Left kidney (tissue), 8 donors: ENCODE measurements at places on chromosomes 4 and X. TPM values are rescaled to one million over a fixed set of nuclear protein-coding genes. Genes with fewer than 3 reads are reported as not detected.
A peak's percentile ranks its signal among the peaks of the same experiment; 100 is the strongest.

ESX1 gene
- polyA plus RNA-seq, result not detected

RAPGEF2 gene
- 59.8 TPM for polyA plus RNA-seq

TEX13B gene
- not detected for polyA plus RNA-seq

PI4K2B gene
- 18.8 TPM for polyA plus RNA-seq

MSANTD1 gene
- 0.88 TPM for polyA plus RNA-seq

FAT1 gene
- polyA plus RNA-seq, result 290 TPM

VEGFC gene
- polyA plus RNA-seq, result 17.1 TPM

FRMPD3 gene
- polyA plus RNA-seq, result 0.50 TPM

NSG1 gene
- 4.9 TPM for polyA plus RNA-seq

C4orf33 gene
- 16.8 TPM for polyA plus RNA-seq

MAP7D3 gene
- polyA plus RNA-seq, result 19.3 TPM

DMD gene
- polyA plus RNA-seq, result 20.9 TPM

MAGEH1 gene
- 63.2 TPM for polyA plus RNA-seq

RAB39B gene
- polyA plus RNA-seq, result 4.0 TPM

AWAT1 gene
- 0.15 TPM for polyA plus RNA-seq

DNA sequence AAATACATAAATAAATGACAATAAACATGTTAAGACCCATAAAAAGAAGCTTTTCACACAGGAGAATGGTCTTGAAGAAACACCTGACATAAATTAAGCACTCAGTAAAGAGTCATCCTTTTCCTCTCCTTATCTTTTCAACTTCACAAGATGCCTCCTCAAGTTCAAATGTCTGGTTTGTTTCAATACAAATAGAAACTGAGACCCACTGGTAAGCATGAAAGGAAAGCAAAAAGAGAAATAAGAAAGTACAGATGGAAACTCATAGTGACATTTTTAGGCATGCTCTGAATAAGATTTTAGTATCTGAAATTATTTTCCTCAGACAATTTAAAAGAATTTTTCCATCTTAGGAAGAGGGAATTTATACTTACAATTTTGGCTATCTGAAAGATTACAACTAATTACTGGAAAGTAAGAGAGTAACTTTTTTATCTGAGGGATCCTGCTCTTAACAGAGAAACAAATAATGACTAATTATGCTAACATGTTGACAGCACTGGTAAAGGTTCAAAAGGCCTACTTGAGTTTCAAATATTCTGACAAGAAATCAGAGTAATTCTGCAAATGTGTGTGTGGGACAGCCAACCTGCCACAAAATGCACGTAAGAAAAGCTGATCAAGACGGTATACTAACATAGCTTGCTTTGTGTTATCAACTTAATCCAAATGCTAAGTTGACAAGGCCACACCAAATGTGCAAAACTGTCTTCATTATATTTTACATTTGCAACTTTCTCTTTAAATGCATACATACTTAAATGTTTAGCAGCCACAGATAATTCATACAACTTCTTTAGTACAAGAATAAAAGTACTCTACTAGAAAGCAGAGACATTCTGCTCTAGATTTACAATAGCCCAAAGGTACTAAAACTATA is 113.0 kb downstream of the IQCM start:
- no peak for DNase-seq

- DNase-seq, result no peak
Observed at GRCh38 chr4:15848191-15848842, 70.2 kb downstream of the CD38 start.

DNA sequence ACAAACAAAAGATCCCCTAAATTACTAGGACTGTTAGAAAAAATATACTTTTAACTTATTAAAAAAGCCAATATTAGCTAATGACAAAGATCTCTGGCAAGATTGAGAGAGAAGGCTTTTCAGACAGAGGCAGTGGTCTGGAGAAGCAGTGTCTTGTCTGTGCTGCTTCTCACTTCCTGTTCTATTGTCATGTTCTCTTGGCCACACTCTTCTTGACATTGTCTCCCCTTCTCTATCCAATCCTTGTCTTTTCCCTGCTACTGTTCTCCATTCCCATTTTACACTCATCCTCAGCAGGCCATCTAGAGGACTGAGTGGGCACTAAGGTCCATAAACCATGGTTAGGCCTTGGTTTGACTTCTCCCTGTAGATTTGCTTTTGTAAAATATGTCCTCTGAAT is 14.0 kb upstream of the TAPT1 start:
- DNase-seq, result no peak

- no peak for DNase-seq
Observed at GRCh38 chrX:119343856-119344255, 55.3 kb upstream of the SLC25A43 start.

GRCh38 chrX:11321986-11322385 is 28.8 kb downstream of the AMELX start:
- no peak for DNase-seq

DNA sequence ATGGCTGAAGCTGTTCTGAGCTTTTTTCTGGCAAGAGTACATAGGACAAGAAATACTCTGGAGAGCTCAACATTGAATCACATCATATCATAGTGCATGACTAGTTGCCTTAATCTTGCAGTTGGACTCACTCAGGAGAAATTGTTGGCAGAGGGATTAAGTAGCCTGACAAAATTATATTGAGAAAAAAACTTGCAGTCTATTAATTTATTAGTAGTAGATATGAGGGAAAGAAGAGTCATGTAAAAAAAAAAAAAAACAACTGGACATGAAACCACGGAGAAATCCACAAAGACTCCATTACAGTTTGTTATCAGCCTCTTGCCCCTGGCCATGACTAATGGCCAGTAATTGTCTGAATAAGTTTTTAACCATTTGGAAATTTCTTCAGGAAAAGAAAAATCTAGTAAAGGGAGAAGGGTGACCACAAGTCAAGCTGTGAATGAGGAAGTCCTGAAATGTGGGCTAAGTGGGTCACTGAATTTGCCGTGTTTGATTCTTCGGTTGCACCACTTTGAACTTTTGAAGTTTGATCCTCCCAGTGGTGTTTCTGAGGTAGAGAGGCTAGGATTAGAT is 45.6 kb downstream of the FHL1 start:
- DNase-seq, result no peak

- no peak for DNase-seq
Observed at GRCh38 chr4:23034731-23035130, 342.0 kb downstream of the GBA3 start.

DNA sequence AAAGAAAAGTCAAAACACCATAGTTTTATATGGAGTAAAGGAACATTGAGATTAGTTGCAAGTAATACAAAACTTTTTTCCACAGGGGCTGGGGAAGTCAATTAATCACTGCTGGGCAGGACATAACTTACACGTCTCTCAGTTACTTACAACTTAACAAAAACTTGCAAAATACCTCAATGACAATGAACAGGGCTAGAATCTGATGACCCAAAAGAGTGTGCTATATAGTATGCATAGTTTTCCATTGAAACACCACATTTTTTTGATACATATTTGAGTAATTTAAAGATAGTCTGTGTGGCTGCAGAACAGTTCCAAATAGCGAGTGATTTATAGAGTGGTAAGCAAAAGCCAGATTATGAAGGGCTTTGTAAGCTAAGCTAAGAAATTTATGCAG is 172.3 kb upstream of the TRPC5 start:
- no peak for DNase-seq

- no peak for DNase-seq
Observed at GRCh38 chr4:5916229-5916628, 23.3 kb upstream of the CRMP1 start.

DNA sequence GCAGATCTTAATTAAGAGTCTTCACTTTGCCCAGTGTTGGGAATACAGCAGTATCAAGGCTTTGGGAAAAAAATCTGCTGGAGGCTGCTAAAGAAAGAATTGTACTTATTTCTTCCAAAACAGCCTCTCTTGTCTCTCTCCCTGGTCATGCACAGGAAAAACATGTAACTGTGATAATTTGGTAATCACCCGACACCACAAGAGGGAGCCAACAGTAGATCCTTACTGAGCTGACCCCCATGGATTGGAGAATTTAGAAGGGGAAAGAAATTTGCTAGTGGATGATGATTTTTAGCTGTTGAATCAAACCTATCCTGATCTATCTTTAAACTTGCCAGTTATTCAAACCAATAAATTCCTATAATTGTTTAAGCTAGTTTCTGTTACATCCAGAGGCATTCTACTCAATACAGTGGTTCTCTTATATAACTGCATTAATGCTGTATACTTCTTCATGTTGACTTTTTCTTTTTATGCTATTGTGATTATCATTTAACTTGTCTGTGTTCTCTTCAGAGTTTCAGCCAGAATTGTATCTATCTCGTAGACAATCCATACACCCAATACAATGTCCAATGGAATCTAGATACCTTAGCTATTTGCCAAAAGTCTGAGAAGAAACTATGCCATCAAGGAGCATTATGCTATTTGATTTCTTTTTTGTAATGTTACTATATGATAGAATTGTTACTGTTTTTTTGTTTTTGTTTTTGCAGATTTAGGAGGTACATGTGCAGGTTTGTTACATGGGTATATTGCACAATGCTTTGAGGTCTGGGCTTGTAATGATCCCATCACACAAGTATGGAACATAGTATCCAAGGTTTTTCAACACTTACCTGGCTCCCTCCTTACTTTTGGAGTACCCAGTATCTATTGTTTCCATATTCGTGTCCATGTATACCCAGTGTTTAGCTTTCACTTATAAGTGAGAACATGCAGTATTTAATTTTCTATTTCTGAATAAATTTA is 31.3 kb upstream of the ARHGEF38 start:
- DNase-seq, result peak; percentile 69

- no peak for DNase-seq
Observed at GRCh38 chr4:67765928-67766327, 11.7 kb upstream of the GNRHR start.

GRCh38 chr4:103429283-103429682 is 231.1 kb upstream of the CENPE start:
- no peak for DNase-seq

DNA sequence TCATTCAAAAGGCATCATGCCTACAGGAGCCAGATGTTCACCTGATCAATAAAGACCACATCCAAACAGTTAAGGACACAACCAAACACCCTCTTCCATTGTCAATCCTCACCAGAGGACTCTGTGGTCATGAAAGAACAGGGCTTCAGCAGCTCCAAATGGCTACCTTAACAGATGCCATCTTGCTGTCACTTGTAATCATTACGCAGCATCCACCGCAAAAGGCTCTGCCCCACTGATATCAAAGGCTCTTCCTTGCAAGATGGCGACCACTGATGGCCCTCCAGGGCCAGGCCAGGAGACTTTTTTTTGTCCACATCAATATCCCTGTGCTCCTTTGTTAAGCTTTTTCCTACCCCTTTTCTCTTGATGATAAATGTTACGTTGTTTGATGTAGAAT is 157.4 kb downstream of the DHRSX start:
- DNase-seq, result no peak

GRCh38 chrX:136168929-136169735 is 21.8 kb downstream of the FHL1 start:
- DNase-seq, result peak; percentile 43

DNA sequence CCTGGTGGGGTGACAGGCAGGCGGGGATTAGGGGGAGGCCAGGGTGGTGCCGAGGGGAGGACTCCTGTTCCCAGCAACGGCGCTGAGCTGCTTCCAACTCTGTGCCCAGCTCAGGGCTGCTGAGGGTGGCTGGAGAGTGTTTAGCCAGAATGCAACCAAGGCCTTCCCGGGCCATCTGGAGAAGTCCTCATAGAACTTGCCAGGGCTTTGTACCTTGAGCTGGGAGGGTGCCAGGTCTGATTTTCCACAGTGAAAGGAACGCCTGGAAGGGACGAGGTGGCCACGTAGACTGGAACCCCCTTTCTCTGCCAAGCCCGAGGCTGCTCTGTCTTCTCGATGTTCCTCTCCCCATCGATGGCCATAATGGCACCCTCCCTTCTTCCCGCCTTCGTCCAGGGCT is 57.0 kb upstream of the GPR78 start:
- no peak for DNase-seq

DNA sequence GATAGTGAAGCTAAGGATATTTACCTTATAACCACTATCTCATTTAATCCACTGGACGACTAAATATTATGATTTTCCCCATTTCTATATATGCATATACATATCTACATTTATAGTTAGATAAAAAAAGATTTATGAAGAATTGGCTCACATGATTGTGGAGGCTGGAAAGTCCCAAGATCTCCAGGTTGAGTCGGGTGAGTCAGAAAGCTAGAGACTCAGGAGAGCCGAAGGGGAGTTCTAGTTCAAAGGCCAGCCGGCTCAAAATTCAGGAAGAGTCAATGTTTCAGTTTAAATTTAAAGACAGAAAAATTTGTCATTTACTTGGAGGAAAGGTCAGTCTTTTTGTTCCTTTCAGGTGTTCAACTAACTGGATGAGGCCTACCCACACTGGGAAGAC is 158.2 kb upstream of the CPEB2 start:
- DNase-seq, result no peak

DNA sequence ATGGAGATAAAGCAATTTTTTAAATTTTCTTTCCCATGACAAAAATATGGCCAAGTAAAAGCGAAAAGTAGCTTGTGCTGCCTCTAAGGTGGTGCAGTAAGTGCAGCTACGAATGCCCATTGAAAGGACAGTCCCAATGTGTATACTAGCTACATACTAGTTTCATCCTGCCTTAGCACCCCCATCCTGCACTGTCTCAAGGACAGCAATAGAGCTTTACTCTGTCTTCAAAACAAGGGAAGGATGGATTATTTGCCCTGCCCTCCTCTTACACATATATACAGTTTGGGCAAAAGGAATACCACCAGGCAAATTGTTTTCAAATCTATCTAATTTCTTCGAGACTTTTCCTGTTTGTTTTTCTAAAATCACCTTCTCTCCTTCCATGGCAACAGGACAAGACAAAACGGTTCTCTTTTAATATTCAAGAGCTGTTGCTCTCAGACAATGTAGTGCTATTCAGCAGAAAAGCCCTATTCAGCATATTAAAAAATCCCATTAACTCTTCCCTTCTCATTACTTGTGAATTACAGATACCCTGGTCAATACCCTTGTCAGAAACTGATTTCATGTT is 75.1 kb upstream of the SLC7A11 start:
- no peak for DNase-seq

DNA sequence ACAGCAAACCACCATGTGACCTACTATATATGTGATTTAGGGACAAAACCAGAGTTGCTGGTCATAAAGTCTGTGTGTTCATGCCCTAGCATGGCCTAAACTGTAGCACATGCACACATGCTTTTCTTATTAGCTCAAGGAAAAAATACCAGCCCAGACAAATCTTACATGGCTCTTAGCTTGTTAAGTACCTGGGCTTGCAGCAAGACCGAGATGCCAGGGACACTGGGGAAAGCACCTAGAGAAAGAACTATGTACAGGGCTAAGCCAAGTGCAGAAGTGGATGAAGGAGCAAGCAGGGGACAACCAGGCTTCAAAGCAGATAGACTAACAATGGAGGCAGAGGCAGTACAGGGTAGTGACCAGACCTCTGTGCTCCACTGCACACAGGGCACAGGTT is 3.4 kb upstream of the GABRE start:
- no peak for DNase-seq

GRCh38 chr4:14887842-14888433 is 114.3 kb upstream of the CPEB2 start:
- DNase-seq, result no peak

- DNase-seq, result peak; percentile 64
Observed at GRCh38 chr4:142405021-142405694, 440.9 kb downstream of the INPP4B start.
